ENCODE measurements at places on chromosomes 4 and X.

GRCh38 chrX:12701628-12702027, 89.6 kb upstream of the PRPS2 start:
- peak; percentile 5 for DNase-seq

GRCh38 chrX:38548508-38548907, 12.8 kb upstream of the TSPAN7 start:
- DNase-seq = no peak

- DNase-seq = no peak
Observed at GRCh38 chrX:150258463-150259430, 104.4 kb upstream of the MAMLD1 start.

- no peak for DNase-seq
Observed at GRCh38 chr4:133440404-133440803, 291.3 kb downstream of the PCDH10 start.

- DNase-seq = no peak
Observed at GRCh38 chr4:62209757-62210485, 1009.8 kb downstream of the ADGRL3 start.

- peak; percentile 36 for DNase-seq
Observed at GRCh38 chrX:44871931-44872820, 812 bp upstream of the KDM6A start.

DNA sequence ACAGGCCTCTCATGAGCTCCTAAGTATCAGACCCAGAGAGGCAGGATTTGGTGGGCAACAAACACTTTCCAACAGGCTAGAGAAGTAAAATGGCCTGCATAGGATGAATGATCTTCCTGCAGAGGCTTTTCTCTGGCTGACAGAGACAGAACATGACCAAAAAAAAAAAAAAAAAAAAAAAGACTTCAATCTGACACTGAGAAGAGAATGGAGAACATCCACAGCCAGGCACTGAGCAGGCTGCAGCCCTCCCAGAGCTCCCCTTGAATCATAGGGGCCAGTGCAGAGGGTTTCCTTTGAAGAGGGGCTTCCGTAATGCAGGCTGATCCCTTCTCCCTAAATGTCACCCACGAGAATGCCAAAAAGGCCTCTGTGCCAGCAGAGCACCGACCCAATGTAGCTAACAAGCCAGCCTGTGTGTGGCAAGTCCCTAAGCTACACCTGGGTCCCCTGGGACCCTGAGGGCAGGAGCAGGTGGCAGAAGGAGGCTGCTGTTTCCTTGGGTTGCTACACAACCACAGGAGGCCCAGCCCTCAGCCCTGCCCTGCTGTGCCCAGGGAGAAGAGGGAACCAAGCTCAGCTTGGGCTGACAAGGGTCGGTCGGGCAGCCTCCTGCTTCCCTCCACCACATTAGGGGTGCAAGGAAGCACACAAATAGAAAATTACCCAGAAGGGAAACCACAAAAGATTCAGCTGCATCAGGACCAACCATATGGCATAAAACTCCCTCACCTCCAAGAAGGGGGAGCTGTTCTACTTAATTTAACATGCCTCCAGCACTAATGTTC, 55.6 kb downstream of the MAP7D2 start:
- no peak for DNase-seq

DNA sequence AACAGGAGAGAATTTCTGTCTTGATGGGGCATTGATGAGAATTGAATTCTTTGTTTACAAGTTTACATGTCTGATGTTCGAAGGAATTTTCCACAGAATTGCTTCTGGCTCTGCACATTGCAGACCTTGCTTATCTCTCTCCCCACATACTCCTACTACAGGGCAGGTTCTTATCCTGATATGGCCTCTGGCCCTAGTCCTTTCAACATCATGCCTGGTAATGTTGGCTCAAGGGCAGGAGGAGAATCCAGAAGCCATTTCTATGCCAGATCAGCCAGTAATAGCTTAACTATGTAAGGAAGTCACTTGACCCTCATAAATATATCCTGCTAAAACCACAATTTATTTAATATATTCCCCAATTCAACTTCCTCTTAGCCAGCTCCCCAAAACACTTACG, 24.3 kb upstream of the TSPAN5 start:
- DNase-seq = no peak

DNA sequence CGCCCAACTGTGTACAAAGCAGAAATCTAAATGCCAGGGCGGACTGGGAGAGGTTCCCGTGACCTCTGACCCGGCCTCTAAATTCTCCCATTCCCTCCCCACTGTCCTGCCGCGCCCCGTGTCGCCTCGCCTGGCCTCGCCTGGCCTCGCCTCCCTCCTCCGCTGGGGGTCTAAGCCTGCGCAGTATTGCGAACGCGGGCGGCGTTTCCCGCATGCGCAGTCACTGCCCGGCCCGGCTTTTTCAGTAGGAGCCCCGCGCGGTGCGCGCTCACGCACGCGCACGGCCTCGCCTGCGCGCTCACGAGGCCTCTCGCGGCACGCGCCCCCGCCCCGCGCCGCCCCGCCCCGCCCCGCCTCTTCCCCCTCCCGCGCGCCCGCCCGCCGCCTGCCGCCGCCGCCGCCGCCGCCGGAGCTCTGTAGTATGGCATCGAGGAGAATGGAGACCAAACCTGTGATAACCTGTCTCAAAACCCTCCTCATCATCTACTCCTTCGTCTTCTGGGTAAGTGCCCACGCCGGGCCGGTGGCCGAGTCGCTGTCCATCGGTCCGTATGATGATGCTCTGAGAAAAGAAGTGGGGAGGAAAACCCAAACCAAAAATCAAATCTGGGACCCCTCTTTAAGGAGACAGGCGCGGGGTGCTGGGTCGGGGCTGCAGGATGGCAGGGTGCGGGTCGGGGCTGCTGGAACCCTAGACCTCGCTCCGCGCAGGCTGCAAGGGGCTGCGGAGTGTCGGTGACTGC, at the start of gene TSPAN7:
Gene TSPAN7, plus strand, starts transcription at position 417 of the 743 bp plus-strand sequence. Its CDS starts 5 bp downstream, at position 422.
- DNase-seq = peak; percentile 85

- DNase-seq = peak; percentile 63
Observed at GRCh38 chrX:72100824-72101351, 30.8 kb downstream of the RTL5 start.

DNA sequence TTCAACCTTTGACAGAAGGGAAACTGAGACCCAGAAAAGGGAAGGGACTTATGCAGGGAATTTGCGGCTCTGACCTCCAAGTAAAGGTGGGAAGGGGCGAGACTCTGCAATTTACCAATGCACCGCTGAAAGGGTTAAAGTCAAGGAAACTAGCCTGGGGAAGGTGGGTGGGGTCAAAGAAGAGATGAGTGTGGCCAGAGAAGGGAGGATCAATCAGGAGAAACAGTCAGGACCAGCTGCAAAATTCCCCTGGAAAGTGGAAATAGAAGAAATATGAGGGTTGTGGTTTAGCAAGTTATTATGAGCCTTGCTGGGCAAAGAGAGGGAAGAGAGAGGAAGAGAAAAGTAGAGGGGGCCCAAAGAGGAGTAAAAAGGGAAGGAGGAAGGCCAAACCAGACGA, 30.5 kb downstream of the STARD8 start:
- no peak for DNase-seq

GRCh38 chrX:68345025-68345424, 88.3 kb downstream of the OPHN1 start:
- no peak for DNase-seq

- DNase-seq = no peak
Observed at GRCh38 chrX:81355436-81355835, 153.5 kb downstream of the SH3BGRL start.

- no peak for DNase-seq
Observed at GRCh38 chrX:38052096-38052495, 45.7 kb downstream of the SYTL5 start.

- DNase-seq = no peak
Observed at GRCh38 chrX:16063921-16064320, 59.4 kb upstream of the GRPR start.

Measured in stimulated activated naive CD8-positive, alpha-beta T cell treated with anti-CD3 and anti-CD28 coated beads, Interleukin-15, amount 100 ng/mL, for 72 hours (primary cell).